Activated naive CD4-positive, alpha-beta T cell treated with anti-CD3 and anti-CD28 coated beads for 36 hours (primary cell): ENCODE measurements at places on chromosomes 12 and 14. TPM values are rescaled to one million over a fixed set of nuclear protein-coding genes. Genes with fewer than 3 reads are reported as not detected.

PPFIA2 gene
- not detected for total RNA-seq

ISM2 gene
- not detected for total RNA-seq

WSCD2 gene
- total RNA-seq = not detected

- no peaks in the 10 kb centered on the region for H3K36me3 ChIP-seq
- no peak overlapping the region for H3K27ac ChIP-seq
- no peaks in the 10 kb centered on the region for H3K4me1 ChIP-seq
Observed at GRCh38 chr12:128383357-128383937, 116.5 kb downstream of the TMEM132C start.

- peaks cover 3% of the 10 kb centered on the region for H3K27me3 ChIP-seq
- no peak for DNase-seq
- H3K4me1 ChIP-seq = no peaks in the 10 kb centered on the region
- no peak overlapping the region for H3K27ac ChIP-seq
Observed at GRCh38 chr14:92351750-92352149, 28.8 kb downstream of the SLC24A4 start.

DNA sequence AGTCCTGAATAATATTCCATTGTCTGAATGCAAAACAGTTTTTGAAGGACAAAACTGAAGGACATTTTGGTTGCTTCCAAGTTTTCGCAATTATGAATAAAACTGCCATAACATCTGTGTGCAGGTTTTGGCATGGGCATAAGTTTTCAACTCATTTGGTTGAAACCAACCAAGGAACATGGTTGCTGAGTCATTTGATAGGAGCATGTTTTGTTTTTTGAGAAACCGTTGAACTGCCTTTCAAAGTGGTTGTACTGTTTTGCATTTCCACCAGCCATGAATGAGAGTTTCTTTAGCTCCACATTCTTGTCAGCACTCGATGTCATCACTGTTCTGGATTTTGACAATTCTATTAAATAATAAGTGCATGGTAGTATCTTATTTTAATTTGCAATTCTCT is 23.0 kb upstream of the GSG1 start:
- no peaks in the 10 kb centered on the region for H3K4me1 ChIP-seq
- no peak for DNase-seq
- H3K27me3 ChIP-seq = no peaks in the 10 kb centered on the region
- H3K36me3 ChIP-seq = no peaks in the 10 kb centered on the region
- no peak overlapping the region for H3K27ac ChIP-seq
- no peak overlapping the region for H3K4me3 ChIP-seq

DNA sequence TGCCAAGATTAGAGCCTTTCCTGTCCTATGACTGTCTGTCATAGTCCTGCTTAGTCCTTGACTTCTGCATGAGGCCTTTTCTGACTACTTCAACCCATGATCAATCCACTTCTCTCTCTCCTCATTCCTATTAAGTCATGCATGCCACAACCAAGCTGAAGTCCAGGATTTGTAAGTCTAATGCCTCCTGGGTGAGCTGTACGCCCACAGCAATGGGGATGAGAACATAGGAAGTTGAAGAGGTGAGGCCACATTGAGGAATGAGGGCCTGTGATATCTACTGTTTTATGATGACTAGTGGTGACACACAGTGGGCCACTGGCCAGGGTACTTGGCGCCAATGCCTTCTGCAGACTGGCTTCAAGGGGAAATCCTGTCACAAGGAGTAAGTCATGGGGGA is 994.1 kb upstream of the TMEM132C start:
- no peak overlapping the region for H3K4me3 ChIP-seq
- DNase-seq = no peak
- no peaks in the 10 kb centered on the region for H3K4me1 ChIP-seq
- H3K27ac ChIP-seq = no peak overlapping the region
- H3K27me3 ChIP-seq = peaks cover 18% of the 10 kb centered on the region

PARPBP gene
- 29.5 TPM for total RNA-seq

- H3K36me3 ChIP-seq = no peaks in the 10 kb centered on the region
- H3K4me1 ChIP-seq = no peaks in the 10 kb centered on the region
- no peaks in the 10 kb centered on the region for H3K27me3 ChIP-seq
- no peak overlapping the region for H3K27ac ChIP-seq
Observed at GRCh38 chr12:83082690-83083276, 396.1 kb downstream of the TMTC2 start.

DNA sequence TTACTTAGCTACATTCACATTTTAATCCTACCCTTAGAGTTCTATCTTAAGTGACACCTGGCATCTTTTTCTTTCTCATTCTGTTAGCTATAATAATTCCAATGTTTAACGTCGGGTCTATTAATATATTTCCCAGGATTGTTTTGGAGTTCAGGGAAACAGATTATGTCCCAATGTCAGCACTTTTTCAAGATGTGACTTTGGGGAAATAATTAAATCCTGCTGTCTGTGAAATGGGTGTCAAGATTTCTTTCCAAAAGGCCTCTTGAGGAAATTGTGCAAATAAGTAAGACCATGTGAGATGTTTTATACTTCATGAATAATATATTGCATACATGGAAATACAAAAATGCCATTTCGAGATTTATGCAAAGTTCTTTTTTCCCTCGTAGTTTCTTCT is 887.6 kb upstream of the SEL1L start:
- DNase-seq = no peak
- H3K4me1 ChIP-seq = no peaks in the 10 kb centered on the region
- H3K4me3 ChIP-seq = no peak overlapping the region
- H3K27ac ChIP-seq = no peak overlapping the region
- H3K36me3 ChIP-seq = no peaks in the 10 kb centered on the region

WBP11 gene
- total RNA-seq = 115 TPM
